ENCODE measurements at places on chromosomes 6 and 20.
A peak's percentile ranks its signal among the peaks of the same experiment; 100 is the strongest.

GRCh38 chr6:158938811-158939254, 61.2 kb downstream of the RSPH3 start:
- no peak for DNase-seq

- DNase-seq = no peak
Observed at GRCh38 chr6:110342759-110343158, 15.4 kb downstream of the METTL24 start.

- DNase-seq = no peak
Observed at GRCh38 chr6:40848038-40848437, 191.0 kb downstream of the UNC5CL start.

DNA sequence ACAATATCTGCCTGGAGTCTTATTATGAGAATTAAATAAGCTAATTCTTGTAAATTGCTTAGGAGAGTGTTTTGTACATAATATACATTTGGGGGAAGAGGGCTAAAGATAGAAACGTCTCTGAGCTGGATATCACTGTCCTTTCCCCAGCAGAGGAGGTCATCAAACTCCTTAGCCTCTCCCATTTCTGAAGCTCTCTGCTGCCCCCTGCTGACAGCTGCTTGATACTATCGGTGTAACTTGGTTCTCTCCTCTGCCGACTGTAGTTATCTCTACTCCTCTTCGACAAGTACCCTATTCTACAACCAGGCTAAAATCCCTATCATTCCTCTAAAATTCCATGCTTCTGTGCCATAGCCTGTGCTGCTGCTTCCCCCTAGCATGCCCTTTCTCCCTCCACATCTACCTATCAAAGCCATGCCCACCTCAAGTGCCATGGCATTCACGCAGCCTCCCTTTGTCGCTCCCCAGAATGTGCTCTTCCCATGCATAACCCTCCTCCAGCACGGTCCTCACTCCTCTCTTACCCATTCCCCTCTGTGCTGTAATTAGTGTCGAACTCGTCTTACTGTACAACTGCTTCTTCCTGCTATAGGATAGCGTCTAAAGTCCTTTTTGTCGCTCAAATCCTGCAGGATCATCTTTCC, 101.2 kb downstream of the EPM2A start:
- DNase-seq = peak; percentile 70

DNA sequence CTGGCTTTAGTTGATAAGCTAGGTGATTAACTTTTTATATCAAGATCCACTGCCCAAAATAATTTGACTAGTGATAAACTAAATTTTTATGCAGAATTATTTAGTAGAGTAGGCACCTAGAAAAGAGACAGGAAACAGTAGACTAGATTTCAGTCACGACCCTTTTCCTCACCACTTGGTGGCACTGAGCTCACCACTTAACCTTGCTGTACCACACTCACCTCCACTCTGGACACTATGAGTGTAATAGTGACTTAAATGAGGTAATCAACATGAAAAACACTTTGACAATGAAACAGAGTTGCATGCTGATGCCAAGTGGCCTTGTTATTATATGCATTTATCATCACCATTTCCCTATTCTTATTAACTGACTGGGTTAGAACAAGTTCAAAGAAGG, 730.4 kb downstream of the KIF16B start:
- no peak for DNase-seq

DNA sequence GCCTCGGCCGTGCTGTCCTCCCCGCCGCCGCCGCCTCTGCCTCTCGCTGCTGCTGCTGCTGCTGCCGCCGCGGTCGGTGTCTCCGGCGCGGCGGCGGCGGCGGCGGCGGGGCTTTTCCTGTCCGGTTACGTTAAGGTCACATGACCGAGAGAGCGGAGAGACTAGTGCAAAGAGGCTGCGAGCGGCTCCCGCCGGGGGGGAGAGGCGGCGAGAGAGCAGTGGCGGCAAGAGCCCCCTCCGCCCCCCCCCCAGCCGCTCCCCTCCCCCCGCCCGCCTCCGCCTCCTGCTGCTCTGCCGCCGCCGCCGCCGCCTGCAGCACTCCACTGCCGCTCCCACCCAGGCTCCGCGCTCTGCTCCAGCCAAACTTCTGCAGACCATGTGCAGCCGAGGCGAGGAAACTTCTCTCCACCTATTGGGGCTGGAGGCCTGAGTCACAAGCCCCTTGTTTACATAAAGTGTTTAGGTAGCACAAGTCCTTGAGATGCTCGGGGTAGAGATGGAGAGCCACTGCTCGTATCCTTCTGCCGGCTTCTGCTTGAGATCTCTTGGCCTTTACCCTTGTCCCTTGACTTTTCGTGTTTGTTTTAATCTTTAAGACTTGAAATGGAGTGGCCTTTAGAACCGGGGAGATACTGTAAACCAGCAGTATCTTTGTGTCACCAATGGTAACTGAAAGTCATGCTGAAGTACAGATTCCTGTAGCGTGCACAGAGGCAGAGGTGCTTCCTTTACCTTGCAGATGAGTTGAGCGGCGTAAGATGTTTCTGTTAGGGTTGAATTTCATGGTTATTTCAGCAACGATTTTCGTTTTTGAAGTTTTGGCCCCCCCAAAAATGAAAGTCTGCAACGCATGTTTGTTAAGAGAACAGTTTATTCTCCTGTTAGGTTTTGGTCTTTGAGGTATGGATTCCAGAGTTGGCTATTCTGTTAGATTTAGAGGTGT, at the start of gene ZBTB2:
Gene ZBTB2, minus strand, starts transcription at position 89 of the 943 bp plus-strand sequence. CDS start 17,922 bp downstream, outside the sequence.
- peak; percentile 45 for DNase-seq

- no peak for DNase-seq
Observed at GRCh38 chr20:59731376-59731775, 127.0 kb downstream of the PHACTR3 start.

- DNase-seq = no peak
Observed at GRCh38 chr6:137487181-137487868, 6.9 kb downstream of the OLIG3 start.

DNA sequence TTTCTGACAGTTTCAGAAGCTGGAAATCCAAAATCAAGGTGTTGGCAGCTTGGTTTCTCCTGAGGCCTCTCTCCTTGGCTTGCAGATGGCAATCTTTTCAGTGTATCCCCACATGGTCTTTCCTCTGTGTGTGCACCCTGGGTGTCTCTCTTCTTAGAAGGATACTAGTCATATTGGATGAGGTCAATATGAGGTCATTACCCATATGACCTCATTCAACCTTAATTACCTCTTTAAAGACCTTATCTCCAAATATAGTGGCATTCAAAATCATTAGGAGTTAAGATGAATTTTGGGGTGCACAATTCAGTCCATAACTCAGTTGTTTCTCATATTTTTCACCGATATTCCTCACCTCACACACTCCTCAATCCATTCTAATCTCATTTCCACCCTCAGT, 92.4 kb upstream of the TGM3 start:
- DNase-seq = no peak

GRCh38 chr6:26045065-26045927, 41.9 kb upstream of the HFE start:
- DNase-seq = peak; percentile 37

All from stimulated activated CD4-positive, alpha-beta T cell treated with anti-CD3 and anti-CD28 coated beads, Interleukin-1b, Interleukin-23, amount 100 ng/mL, for 1 hour (primary cell).